Sigmoid colon (tissue), 7 donors: ENCODE measurements at places on chromosomes 3 and 15. TPM values are rescaled to one million over a fixed set of nuclear protein-coding genes. Genes with fewer than 3 reads are reported as not detected.

The EPHB3 gene
- total RNA-seq: 2.5 TPM

The CPN2 gene
- not detected for total RNA-seq

DNA sequence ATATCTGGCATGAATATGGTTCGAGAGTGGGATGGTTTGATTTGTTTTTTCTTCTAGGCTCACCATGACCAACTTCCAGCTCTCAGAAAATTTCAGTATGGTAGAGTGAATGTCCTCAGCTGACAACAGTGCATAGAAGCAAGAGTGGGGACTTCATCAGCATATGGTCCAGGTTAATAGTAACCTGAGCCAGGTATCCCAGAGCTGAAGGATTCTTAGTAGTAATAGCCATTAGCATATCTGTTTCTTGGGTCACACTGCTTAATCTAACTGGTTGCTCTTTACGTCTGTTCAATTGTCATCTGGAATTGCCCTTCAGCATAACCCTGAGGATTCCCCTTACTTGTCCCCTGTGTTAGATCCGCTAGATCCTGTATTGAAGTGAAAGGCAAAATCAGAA is 151.8 kb downstream of the GMNC start:
- DNase-seq: no peak

GRCh38 chr3:188778091-188778852 is 393.5 kb upstream of the TPRG1 start:
- DNase-seq: no peak

- DNase-seq: no peak
These were observed 12.8 kb downstream of the ADPGK start for GRCh38 chr15:72770673-72771328.

DNA sequence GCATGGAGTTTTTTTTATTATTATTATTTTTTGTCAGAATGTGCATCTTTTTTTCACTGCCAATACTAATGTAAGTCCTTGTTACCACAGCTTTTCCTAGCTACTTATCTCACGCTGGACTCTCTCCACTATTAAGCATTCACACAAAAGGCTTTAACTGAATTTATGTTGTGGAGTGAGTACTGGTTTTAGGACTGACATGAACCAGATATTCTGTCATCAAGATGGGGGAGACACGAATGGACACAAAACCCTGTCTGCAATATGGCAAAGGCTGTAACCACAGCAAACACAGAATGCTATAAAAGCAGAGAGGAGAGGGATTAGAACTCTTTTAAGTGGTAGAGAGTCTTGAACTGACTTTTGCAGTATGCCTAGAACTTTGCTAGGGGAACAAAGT is 592.2 kb upstream of the TBL1XR1 start:
- DNase-seq: no peak

- DNase-seq: no peak
These were observed 38.2 kb downstream of the GLB1 start for GRCh38 chr3:33058765-33059164.

GRCh38 chr3:171257251-171258203 is 202.7 kb downstream of the TNIK start:
- DNase-seq: no peak
